Thoracic aorta (tissue), 2 donors: ENCODE measurements at places on chromosomes 1 and 21.

- DNase-seq = no peak
Observed at GRCh38 chr1:1550591-1551432, 10.4 kb upstream of the TMEM240 start.

DNA sequence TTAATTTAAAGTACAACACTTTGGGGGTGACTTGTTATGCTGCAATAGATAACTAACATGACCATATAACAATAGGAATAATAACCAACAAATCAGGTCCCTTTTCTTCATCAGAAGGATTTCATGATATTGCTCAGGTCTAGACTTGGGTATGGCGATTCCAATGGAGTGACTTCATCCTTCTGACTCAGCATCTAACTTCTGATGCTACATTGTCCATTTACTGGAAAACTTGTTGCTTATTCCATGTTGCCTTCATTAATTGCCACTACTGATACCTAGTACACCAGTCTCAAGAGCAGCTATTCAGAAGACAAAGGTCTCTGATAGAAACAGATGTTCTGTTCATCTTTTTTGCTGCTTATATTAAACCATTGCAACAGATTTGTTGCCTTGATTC is 324.3 kb downstream of the TGFB2 start:
- no peak for DNase-seq

GRCh38 chr1:235160383-235160956 is 580 bp downstream of the RBM34 start:
- no peak for DNase-seq

- no peak for DNase-seq
Observed at GRCh38 chr1:93448292-93448982, 519 bp downstream of the FNBP1L start.

DNA sequence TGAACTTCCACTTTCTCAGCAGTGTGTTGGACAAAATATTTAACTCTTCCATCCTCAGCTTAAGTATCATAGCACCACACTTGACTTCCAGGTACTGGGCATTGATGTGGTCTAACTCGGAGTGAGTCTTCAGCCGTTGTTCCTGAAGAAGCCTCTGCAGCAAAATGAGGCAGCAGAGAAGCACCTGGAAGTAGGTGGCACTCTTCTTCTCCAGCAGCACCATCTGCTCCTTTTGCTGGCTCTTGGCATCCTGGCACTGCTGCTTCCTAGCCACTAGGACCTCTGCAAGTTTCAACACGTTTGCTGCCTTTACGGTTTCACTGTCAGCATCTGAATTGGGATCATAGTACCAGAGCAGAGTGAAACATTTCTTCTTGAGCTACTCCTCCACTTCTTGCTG is 162.5 kb upstream of the GORAB start:
- DNase-seq = no peak

- DNase-seq = no peak
Observed at GRCh38 chr1:111956155-111956771, 33.2 kb downstream of the KCND3 start.

- no peak for DNase-seq
Observed at GRCh38 chr1:82598812-82599211, 798.1 kb downstream of the ADGRL2 start.

DNA sequence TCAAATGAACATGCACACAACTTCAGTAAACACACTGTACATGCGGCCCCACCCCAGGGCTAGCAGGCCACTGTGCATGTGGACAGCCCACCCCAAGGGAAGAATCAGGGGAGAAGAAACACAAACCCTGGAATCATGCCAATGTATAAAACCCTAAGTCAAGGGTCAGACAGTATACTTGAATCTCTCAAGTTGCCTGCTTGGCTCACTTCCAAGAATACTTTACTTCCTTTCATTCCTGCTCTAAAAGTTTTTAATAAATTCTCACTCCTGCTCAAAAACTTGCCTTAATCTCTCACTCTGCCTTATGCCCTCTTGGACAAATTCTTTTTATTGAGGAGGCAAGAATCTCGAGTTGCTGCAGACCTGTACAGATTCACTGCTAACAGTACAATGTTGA is 231.2 kb upstream of the CACYBP start:
- DNase-seq = no peak

DNA sequence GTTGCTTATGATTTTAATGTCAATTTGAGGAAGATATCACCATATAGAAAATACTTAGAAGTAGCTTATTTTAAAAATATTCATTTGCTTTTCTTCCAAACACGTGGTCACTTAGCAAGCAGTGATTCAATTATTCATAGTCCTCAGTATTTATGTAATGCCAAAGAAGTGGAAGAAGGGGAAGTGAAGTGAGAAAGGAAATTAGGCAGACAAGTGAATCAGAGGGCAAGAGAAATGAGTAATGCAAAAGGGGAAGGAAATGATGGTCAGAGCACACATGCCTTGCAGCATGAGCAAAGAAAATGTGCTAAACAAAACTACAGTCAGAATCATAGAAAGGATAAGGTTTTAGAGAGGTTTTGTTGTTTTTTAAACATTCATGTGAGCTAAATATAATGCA is 31.8 kb downstream of the SDCCAG8 start:
- no peak for DNase-seq

GRCh38 chr1:157001304-157001703 is 44.2 kb downstream of the ARHGEF11 start:
- DNase-seq = no peak
